ENCODE measurements at places on chromosomes 5 and 9.

DNA sequence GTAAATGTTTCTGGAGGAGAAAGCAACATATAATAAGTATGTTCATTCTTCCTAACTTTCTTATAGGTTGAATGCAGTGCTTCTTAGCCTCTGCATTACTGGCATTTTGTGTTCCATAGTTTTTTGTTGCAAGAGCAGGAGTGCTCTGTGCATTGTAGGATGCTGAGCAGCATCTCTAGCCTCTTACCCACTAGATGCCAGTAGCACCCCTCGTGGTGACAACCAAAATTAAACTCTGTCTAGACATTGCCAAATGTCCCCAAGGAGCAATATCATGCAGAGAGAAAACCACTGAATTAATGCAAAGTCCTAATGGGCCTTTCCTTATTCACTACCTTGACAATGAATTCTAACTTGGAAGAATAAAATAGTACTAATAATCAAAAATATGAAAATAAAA, 147.0 kb downstream of the GLIS3 start:
- DNase-seq: no peak

DNA sequence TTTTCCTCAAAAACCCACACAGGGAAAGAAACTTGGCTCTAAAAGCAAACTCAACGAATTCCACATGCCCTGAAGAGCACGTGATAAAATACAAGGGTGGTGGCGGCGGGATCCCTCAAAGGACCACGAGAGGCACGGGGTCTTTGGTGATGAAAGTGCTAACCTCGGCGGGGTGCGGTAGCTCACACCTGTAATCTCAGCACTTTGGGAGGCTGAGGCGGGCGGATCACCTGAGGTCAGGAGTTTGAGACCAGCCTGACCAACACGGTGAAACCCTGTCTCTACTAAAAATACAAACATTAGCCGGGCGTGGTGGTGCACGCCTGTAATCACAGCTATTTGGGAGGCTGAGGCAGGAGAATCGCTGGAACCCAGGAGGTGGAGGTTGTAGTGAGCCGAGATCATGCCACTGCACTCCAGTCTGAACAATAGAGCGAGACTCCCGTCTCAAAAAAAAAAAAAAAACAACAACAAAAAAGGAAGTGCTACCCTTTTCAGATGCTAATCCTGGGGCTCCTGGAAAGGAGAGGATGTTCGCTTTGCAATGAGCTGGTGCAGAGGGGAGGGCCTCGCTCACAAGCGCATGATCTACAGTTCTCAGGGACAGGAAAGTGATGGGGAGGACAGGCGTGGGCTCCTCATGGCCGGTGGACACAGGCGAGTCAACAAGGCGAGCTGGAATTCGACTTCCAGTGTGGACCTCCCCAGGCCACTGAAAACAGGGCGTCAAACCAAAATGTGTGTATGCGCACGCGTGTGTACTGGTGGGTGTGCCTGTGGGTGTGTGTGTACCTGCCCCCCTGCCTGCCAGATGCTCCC, 54.1 kb downstream of the USP20 start:
- no peak for DNase-seq

DNA sequence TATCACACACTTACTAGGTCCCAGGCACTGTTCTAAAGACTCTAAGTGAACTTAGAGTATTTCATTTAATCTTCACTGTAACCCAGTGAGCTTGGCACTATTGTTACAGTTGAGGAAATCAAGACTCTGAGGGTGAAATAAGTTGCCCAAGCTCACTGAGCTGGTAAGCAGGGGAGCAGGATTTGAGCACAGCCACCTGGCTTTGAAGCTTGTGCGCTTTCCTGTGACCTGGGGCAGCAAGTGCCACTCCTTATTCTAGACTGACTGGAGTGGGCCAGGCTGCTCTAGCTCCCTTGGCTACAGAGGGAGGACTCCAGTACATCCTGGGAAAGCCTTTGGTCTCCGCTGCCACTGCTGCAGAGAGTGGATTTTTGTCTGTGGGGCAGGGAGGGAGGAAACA, 50.0 kb downstream of the RGS3 start:
- no peak for DNase-seq

GRCh38 chr5:171483551-171484135, 64.2 kb downstream of the FGF18 start:
- DNase-seq: no peak

- DNase-seq: no peak
Measured at GRCh38 chr5:14676320-14676719, 11.8 kb downstream of the OTULIN start.

DNA sequence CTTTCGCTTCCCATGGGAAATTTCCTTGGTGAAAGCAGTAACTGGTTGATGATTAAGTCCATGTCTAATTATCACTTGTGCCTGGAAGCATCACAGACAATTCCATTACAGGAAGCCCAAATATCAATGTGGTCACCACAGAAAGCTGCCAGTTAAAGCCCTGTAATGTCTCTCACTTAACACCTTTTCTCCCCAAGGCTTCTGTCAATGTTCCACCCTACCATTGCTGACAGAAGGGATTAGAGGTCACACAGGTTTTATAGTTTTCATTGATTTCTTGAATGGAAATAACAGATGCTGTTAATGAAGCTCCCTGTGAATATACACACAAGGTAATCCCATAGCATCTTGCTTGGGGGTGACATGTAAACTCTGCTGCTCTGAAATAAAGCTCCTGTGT, 279.2 kb downstream of the COX7C start:
- DNase-seq: no peak

GRCh38 chr5:175123542-175123941, 320.4 kb downstream of the DRD1 start:
- DNase-seq: no peak

DNA sequence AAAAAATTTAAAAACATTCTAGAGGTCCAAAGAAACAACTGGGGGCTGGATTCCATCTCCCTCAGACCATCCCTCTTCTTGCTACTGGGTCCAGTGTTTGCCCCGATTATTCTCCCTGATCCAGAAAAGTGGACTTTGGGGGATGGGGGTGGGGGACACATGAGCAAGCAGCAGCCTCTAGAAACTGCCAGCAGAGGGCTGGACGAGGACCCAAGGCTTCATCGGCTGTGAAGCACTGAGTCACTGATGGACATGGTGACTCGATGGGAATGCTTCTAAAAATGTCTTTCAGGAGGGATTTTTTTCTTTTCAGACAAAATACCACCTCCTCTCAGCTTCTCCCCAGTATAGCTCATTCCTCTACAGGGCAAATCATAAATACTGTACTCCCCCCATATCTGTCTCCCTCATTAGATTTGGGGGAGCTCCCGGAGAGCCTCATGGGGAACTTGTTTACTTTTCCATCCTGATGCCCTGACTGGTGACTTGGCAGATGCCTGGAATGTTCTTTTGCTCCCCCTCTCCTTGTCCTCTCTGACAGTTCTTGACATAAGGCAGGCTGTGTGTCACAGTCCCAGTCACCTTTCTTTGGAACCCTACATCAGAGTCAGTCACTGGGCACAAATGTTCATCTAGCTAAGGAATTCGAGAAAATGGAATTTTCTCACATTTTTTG, 67.2 kb upstream of the STC2 start:
- no peak for DNase-seq

- DNase-seq: no peak
Measured at GRCh38 chr5:72515211-72515610, 8.0 kb upstream of the ZNF366 start.

DNA sequence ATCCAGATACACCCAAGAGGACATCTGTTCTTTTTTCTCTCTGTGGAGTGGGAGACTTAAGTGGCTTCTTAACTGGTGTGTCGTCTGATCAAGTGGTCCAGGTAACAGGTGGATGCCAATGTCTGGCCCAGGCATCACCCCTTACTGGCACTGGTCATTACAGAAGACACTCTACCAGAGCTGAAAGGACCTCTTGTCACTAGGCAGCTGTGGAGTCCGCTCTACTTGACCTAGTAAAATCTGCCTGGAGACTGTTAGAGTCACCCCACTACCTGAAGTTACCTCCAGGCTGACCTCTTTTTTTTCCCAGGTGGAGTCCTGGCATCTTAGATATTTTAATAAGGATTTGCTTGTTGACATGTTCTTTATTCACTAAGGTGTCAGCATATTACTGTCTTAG, 22.5 kb downstream of the FXN start:
- no peak for DNase-seq

DNA sequence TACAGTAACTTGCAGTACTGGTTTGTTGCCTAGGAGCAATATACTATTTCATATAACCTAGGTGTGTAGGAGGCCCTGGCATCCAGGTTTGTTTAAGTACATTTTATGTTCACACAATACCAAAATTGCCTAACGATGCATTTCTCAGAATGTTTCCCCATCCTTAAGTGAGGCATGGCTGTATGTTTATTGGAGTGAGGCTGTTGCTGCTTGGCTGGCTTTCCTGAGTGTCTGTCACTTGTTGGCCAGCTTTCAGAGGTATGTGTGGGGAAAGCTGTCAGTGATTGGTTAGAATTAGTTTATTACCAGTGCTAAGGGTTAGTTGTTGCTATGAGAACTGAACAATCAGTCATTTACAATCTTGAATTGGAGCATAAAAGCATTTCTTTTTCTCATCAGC, 154.1 kb upstream of the CDH12 start:
- DNase-seq: peak; percentile 91

DNA sequence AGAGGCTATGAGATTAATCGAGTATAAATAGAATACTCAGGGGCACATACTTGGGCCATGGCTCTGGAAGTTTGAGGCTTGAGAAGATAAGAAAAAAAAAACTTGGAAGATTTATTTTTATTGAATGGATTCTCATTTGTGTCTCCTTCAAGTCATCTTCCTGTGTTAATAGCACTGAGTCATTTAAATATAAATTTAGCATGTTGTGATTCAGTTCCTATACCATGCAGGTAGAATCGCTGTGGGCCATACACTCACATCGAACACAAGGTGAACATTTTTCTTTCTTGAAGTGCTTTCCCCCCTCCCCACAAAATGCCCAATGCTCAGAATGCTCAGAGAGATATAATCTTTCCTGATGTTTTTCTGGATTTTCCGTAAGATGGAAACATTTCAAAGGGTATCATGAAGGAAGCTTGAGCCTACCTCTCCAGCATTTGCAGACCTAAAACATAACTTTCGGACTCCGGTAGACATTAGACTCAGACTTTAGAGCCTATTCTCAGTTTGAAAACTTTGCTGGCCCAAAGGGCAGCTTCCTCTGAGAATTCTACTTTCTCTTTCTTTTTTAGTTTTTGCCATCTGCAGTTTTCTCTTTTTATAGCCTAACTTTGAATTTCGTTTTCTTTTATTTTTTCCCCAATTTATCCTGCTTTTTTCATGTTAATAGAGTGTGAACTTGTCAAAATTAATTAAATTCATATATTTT, 737.6 kb upstream of the NUDT12 start:
- no peak for DNase-seq

Measured in NCI-H446 treated with DMSO at 0.1 percent for 48 hours (cell line).